ENCODE measurements at places on chromosomes 5 and 9.

DNA sequence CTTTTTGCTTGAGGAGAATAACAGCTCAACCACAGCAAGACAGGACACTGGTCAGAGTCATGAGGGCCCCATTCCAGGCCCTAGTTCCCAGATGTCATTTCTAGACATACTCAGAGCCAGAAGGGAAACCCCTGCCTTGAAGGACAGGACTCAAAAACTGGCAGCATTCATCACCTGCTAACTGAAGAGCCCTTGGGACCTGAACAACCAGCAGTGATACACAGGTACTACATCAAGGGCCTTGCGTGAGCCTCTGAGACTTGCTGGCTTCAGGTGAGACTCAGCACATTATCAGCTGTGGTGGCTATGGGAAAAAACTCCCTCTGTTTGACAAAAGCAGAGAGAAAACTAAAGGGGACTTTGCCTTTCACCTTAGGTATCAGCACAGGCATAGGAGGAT is 22.6 kb downstream of the TMEM267 start:
- no peak for DNase-seq

DNA sequence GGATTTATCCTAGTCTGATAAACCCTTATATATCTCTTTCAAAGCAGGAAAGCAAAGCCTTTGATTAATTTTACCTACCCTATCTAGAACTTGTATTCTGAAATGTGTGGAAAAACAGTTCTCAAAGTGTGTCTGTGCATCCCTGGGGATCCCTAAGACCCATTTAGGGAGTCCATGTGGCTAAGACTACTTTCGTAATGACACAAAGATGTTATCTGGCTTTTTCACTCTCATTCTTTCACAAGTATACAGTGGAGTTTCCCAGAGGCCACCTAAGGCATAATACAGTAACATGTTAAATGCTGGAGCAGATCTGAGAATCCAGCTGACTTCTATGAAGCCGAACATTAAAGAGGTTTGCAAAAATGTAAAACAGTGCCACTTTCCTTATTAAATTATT is 54.3 kb upstream of the TNFSF15 start:
- DNase-seq = no peak

GRCh38 chr5:108090946-108091345 is 291.0 kb downstream of the FBXL17 start:
- no peak for DNase-seq

GRCh38 chr9:93183663-93184431 is at the start of gene WNK2:
Gene WNK2 (plus strand): TSS chr9:93184139. CDS start chr9:93184930, 791 bp downstream.
- no peak for DNase-seq

GRCh38 chr9:89667726-89668125 is 62.9 kb downstream of the GADD45G start:
- DNase-seq = no peak

DNA sequence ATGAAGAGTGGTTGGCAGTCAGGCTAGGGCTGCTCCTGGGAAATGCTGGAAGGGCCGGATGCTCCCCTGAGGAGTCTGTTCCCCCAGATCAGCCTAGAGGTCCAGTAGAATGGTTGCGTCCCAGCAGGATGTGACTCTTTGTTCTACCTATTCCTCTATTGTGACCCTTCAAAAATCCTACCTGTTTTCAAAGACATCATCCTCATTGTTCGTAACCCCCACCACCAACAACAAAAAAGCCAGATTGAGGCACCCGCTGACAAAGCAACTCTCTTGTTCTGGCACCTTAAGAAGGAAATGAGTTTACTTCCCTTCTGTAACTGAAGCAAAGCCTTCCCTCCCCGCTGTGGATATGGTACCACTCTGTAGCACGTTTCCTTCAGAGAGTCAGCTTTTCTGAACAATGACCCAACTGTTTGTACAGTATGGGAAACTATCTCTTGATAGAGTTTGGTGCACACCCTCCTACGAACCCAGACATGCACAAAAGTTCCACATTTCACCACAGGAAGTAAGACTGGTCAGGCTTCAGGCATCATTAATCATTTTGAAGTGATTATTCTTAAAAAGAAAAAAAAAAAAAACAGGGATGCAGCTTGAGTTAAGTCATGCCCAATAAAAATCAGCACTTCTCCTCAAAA is 207.2 kb downstream of the ENC1 start:
- no peak for DNase-seq

DNA sequence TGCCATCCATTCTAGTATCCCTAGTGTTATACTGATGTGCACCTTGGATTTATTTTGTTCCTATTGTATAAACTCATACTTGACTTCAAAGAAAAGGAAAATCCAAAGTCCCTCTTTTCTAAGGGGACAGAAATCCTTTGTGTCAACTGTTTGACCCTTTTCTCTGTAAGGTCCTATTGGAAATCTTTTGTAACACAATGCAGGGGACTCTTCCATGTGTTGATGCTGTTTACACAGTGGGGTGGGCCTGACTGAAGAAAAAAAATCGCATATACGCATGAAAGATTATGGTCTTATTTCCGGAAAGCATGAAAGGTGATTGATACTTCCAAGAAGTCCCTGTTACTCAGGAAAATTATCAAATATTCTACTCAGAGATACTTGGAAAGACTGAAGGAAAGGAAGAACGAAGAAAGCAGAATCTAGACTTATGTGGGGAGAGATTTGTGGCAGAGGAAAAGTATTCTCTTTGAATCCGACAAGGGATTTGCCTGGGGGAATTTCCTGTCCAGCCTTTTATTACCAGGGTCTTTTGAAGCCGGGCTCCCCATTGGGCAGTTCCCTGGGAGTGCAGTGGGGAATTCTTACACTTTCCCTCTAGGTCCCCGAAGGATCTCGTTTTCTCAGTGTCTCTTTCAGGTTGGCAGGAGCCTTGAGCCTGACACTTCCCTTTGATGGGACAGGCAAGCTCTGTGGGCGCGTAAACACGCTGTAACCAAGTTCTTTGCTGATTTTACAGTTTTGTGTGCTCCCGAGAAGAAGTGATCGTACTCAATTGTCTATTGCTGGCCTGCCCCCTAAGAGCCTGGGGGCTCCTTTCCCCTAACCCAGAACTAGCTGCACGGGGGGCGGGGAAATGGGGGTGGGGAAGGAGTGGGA is 779 bp upstream of the VCAN start:
- no peak for DNase-seq

DNA sequence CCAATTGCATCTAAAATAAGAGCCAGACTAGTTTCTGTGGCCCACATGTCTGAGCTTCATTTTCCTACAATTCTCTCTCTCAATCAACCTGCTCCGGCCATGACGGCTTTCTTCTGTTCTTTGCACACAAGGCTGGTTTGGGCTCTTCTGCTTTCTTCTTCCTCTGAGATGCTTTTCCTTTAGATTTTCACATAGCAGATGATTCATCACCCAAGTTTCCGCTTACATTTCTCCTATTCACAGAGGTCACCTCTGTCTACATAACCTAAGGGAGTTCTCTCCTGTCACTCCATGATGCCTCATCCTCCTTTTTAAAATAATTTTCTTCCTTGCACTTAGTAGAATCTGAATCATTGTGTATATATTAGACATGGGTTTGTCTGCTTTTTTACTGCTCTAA is 334.6 kb upstream of the TUSC1 start:
- no peak for DNase-seq

DNA sequence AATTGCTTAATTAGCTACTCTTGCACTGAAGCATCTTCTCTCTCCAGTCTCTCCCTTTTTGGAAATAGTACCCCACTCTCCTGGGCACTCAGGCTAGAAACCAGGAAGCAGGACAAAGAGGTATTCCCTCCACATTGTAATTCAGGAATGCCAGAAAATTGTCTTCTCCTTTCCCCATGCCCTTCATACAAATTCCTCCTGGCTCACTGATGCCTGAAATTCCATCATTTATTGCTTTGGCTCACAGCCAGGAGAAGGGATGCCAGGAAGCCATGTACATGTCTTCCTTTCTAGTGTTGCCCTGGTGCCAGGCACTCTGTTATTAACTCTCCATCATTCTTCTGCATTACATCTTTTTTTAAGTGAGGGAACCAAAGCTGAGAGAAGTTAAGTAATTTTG is 716.5 kb upstream of the C9orf72 start:
- no peak for DNase-seq

- no peak for DNase-seq
Measured at GRCh38 chr9:80144856-80145255, 573.1 kb downstream of the TLE4 start.

DNA sequence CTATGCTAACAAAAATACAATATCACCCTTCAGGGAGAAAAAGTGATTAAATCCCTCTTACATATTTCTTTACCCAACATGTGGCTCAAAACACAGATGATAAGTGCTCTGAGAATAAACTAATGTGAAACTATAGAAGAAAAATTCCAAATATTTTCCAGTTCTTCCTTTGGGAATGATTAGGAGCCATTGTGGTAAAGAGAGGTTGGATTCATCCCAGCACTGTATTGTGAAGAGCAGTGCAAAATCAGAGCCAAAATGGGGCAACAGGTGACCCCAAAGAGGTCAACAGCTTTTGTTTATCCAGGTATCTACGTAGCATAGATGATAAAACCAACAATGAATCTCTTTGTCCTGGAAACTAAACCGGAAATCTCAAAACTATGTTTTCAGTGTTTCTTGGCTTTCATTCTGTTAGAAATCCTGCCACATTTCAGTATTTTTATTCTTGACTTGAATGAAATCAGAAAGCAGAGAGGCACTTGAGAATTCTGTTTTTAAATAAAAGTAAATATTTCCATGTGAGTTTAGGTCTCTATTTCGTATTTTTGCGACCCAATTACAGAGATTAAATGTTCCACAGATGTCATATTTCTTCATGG is 120.4 kb upstream of the FST start:
- no peak for DNase-seq

DNA sequence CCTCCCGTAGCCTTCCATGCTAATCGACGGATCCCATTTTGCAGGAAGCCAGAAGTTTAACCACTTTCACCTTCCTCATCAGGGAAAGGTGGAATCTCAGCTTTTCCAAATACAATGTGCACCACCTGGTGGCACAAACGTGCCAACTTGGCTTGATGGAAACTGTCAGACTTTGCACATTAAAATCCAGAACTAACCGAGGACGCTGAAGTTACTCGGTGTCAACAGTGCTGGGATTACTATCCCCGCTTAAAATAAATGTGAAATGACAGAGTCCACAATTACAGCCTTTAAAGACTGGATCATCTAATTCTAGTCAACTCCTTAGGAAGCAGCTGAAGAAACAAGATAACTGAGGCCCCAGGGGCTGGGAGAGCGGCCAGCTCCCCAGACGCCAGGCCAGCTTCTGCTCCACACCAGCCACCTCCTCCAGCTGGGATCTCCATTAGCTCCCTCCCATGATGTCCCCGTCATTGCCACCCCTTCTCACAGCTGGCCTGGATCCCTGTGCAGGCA is 50.1 kb upstream of the RETREG1 start:
- no peak for DNase-seq

- DNase-seq = no peak
Measured at GRCh38 chr5:93343570-93343969, 237.4 kb downstream of the NR2F1-AS1 start.

DNA sequence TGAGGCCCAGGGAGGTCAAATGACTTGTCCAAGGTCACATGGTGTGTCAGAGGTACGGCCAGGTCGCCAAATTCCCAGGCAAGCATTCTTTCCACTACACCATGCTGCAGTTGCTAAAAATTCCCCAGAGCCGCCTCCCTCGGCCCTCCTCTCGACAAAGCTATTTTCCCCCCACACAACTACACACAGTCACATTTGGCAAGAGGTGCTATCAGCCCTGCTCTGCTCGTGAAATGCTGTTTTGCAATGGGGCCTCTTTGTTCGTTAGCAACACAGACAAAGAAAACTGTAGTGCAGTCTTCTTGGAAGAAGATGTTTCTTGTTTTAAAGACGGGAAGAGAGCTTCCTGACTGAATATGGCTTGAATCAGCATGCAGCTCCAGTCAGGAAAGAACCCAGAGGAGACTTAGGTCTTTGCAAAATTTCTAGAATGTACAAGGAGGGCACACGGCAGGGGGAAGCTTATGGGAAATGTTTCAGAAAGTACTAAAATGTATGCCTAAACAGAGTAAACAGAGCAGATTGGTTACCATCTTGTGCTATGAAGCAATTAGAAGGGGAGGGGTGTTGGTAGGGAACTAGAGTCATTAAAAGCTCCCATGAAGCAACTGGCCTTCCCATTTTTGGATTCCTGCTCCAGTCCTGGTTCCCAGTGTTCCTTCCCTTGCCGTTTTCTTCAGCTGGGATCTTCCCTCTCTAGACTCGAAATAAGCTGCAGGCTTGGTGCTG is 14.2 kb downstream of the SLIT3 start:
- DNase-seq = no peak

- DNase-seq = no peak
Measured at GRCh38 chr5:149654231-149654630, 72.9 kb downstream of the ARHGEF37 start.

All from amygdala (tissue), 56 donors.